ENCODE measurements at places on chromosomes 11 and 22.
A peak's percentile ranks its signal among the peaks of the same experiment; 100 is the strongest.

GRCh38 chr11:6599881-6600390 is 3.5 kb downstream of the RRP8 start:
- DNase-seq = no peak

GRCh38 chr11:76206327-76207081 is at the start of gene WNT11:
Gene WNT11 (minus strand): TSS chr11:76206502. CDS start chr11:76206407, 95 bp downstream.
- DNase-seq = peak; percentile 55

GRCh38 chr11:68312117-68312779 is at the start of gene LRP5:
Gene LRP5 (plus strand): TSS chr11:68312591. CDS start chr11:68312715, 124 bp downstream.
- DNase-seq = peak; percentile 29

GRCh38 chr22:28419919-28420318 is 259.7 kb downstream of the TTC28 start:
- DNase-seq = no peak

DNA sequence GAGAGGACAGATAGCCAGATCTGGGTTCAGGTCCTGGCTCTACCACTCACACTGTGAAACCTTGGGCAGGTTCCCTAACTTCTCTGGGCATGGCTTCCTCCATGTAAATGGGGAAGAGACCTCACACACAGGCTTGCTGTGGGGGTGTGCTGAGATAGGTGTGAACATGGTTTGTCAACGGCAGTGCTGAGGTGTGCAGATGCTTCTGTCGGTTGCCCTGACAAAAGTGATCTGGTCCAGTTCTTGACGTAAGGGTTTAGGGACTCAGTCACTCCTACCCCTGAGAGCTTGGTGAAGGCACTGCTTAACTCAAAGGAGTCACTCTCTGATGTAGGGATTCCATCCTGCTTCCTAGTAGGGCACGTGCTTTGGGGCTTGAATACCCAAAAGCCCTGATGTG is 2.0 kb downstream of the C1QTNF4 start:
- DNase-seq = no peak

- no peak for DNase-seq
Measured at GRCh38 chr11:108569896-108570295, 23.7 kb downstream of the EXPH5 start.

- peak; percentile 46 for DNase-seq
Measured at GRCh38 chr11:65560555-65561418, 2.6 kb upstream of the LTBP3 start.

GRCh38 chr22:48490500-48491411 is 1336.9 kb downstream of the BRD1 start:
- no peak for DNase-seq

DNA sequence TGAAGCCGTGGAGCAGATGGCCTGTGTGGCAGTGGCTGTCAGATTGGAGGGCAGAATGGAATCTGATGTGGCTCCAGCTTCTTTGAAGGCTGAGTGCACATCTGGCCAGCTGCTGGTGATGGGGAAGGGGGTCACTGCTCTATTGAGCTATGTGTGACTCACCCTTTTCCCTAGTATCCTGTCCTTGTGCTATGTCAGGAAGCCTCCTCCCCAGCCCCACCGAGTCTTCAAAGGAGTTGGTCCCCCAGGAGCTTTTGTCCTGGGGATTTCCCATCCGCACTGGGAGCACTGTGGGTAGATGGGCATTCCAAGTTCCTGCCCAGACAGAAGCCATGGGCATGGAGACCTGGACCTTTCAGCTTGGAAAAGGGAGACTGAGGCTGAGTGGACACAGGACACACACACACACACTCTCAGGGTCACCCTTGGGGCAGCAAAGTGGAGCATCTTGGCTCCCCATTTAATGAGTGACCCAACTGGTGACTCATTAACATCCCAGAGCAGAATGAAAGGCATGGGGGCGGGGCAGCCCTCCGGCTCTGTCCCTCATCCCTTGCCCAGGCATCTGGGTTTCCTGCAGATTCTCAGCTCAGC is 3.3 kb downstream of the SERPINH1 start:
- DNase-seq = no peak

GRCh38 chr11:63769042-63769713 is 603 bp upstream of the ZFTA start:
- peak; percentile 51 for DNase-seq

DNA sequence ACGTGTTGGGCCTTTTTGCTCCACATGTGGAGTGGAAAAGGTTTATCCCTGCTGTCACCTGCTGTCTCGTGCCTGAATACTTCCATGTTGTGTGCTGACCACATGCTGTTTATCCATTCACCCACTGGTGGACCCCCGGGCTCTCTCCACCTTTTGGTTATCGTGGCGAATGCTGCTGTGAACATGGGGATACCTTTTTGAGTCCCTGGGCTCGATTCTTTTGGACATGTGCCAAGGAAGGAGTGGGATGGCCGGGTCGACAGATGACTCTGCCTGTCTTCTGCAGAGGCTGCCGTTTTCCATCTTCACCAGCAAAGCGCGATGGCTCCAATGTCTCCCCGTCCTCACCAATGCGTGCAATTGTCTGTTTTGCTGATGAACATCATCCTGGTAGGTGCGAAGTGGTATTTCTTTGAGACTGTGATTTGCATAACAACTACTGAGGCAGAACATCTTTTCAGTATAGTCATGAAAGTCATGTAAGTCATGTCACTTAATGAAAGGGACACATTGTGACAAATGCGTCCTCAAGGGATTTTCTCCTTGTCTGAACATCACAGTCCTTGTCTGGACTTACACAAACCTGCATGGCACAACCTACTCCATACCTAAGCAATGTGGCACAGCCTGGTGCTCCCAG is 758.7 kb downstream of the BRD1 start:
- no peak for DNase-seq

DNA sequence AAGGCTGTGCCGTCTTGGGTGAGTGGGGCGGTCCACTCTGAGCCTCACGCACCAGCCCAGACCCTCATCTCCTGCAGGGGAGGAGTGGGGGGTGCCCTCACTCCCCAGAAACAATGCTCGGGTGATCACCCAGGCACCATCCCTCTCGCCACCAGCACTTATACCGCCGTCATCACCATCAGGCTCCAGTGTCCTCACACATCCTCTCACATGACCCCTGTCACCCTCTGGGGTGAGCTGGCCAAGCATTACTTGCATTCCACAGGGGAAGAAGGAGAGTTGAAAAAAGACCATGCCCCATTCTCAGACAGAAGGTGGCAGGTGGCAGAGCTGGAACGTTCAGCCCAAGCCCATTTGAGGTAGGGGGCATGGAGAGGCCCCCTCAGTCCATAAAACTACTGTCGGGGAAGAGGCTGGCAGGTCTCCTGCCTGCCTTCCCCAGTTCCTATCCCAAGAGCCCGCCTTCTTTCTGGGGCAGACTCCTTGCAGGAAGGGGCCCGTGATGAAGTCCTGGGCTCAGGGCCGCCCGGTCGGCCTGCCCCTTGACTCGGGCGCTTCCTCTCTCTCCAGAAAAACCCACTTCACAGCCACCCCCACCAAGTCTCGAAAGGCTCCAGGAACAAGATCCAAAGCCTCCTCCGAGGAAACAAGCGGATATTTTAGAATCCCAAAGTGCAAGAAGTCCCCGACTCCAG is 153.3 kb downstream of the DSCAML1 start:
- DNase-seq = no peak

DNA sequence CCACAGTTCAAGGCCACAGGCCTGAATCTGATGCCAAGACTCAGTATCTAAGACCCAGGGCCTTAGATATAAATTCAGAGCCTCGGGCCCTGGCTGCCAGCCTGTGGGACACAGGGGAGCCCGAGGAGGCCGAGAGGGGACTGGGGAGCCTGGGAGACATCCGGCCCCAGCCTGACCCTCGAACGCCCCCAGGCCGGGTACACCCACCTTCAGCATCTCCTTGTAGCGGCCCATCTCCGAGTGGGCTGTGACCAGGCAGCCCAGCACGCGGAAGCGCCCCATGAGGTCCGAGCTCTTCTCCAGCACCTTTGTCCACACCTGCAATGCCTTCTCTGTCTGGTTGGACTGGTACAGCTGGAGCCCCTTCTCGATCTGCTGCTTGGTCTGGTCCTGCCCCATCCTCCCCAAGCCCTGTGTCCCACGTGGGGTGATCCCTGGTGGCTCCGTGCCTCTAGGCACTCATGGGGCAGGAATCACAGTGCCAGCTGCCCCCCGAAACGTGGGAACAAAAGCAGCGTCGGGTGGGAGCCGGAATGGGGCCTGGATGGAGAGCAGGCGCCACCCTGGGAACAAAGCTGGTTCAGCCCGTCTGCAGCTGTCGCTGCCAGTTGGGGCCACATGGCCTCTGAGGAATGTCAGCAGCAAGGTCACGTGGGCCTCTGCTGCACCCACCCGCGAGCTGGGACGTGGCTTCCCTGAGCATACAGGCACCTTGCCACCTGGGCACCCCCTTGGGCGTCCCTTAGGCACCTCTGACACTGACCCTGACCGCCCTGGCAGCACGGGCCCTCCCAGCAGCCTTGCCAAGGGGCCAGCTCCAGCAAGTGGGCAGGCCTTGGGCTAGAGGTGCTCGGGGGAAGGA is at the start of gene RAPSN:
Gene RAPSN, minus strand, starts transcription at position 571 of the 862 bp plus-strand sequence. Its CDS starts 172 bp downstream, at position 399.
- no peak for DNase-seq

DNA sequence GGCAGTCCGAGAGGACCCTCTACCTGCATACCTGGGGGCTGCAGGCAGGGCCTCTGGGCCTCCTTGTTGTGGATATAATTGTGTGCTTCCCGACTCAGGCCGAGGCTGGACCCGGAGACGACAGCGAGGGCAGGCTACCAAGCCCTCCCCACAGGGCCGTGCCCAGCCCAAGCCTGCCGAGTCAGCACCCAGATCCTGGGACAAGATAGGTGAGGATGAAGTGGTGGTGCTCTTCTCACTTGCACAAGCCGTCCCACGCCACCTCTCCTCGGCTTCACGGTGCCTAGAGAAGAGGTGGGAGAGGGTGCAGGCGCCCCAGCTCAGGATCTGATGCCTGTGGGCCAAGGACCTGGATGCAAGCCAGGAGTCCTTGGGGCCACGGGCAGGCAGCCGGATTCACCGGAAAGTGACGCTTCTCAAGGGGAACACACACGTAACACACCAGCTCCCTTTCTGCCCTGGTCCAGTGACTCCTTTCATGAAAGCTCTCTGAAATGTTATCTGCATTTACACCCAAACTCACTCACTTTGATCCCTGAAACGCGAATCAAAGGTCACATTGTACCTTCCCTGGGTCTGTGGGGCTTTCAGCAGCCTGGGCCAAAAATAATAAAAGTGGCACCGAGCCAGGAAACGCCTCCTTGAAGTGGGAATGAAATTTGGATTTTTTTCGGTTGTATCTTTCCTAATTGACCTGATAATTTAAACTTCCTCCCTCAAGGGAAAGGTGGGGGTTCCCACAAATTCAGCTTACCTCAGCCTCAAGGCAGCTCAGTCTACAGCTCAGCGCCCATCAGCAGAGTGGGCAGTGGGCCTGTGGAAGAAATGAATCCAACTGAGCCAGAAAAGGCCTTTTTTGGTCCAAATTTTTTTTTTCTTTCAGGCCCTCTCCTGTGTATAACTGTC is 1.1 kb upstream of the GNB1L start:
- DNase-seq = peak; percentile 68

GRCh38 chr11:73288192-73288872 is 16.2 kb downstream of the P2RY6 start:
- no peak for DNase-seq

- DNase-seq = no peak
Measured at GRCh38 chr11:70537576-70538571, 139.5 kb downstream of the CTTN start.

DNA sequence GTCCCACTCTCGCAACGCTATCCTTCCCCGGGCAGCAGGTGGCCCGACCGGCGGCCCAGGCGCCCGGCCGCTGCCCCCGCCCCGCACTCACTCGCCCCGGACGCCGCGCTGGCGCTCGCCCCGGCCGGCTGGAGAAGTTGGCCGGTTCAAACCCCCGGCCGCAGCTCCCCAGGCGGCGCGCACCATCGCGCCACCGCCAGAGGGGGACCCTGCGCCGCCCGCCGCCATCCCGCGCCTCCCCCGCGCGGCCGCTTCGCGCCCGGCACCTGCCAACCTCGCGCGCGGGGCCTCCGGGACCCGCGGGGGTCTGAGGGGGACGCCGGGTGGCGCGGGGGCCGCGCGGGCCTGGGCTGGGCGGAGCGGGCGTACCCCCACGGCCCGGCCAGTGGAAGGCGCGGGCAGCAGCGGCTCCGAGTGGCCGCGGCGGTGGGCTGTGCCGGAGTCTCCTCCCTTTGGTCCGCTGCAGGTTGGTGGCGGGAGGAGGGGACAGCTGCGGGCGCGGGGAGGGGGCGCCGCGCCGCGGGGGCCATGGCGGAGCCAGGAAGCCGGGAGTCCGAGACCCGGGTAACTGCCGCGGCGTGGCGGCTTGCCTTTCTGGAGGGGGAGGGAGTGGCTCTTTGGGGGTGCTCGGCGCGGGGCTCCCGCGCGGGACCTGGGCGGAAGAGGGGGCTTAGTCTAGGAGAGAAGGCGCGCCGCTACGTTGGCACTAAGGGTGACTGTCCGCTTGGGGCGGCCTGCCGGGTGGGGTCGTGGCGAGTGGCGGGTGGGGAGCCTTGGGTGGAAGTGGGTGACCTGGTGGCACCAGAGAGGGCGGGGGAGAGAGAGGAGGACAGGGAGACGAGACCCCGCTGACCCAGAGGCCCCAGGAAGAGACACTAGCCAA is at the start of the genes MPST and TST:
Gene MPST, plus strand, starts transcription at position 434 of the 883 bp plus-strand sequence. Its CDS starts 95 bp downstream, at position 529.
Gene TST, minus strand, starts transcription at position 139 of the 883 bp plus-strand sequence. CDS start 715 bp downstream, outside the sequence.
- peak; percentile 43 for DNase-seq

All from CD4-positive, alpha-beta T cell treated with Interleukin-17A for 4 hours (primary cell).